Stimulated activated CD4-positive, alpha-beta T cell treated with anti-CD3 and anti-CD28 coated beads, Interleukin-12 subunit alpha, Interleukin-12 subunit beta, amount 100 ng/mL, for 24 hours (primary cell): ENCODE measurements at places on chromosomes 13 and 19.

DNA sequence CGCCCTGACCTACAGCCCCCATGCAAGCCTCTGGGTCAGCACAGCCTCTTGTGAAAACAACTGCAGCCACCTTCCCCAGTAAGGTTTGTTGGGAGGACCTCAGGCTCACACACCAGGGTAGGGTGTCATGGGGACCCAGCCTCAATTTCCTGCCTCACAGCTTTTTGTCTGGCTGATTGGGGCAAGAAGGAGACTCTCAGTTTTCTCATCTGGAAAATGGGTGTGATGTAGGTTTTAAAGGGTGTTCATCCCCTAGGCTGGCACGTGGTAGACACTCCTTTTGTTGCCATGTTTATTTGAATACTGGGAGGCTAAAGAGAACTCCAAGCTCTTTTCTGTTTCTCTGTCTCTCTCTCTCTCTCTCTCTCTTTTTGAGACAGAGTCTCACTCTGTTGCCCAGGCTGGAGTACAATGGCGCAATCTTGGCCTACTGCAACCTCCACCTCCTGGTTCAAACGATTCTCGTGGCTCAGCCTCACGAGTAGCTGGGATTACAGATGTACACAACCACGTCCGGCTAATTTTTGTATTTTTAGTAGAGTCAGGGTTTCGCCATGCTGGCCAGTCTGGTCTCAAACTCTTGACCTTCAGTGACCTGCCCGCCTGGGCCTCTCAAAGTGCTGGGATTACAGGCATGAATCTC is 18.2 kb upstream of the PLAUR start:
- DNase-seq: no peak

GRCh38 chr13:43761616-43762315 is 25.0 kb downstream of the ENOX1 start:
- DNase-seq: no peak

GRCh38 chr19:390386-391206 is 18.4 kb downstream of the C2CD4C start:
- no peak for DNase-seq

DNA sequence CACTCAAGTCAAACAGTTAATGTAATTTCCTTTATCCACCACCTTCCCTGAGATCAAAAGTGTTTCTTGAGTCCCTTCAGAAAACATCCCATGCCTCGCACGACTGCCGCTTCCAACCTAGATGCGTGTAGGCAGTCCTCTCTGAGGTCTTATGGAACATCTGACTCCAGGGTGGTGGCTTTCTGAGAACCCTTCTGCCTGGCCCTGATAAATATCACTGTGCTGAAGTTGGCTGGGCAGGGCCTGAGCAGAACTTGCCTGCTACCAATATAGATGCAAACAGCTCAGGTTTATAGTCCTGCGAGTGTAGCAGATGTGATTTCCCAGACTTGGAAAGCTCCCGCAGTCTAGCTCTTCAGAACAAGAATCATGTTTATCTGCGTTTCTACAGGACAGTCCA is 61.1 kb upstream of the GPR12 start:
- no peak for DNase-seq

GRCh38 chr13:42181381-42181953 is 90.5 kb upstream of the AKAP11 start:
- DNase-seq: no peak

GRCh38 chr19:35080613-35081170 is 34.9 kb upstream of the FXYD3 start:
- DNase-seq: no peak

DNA sequence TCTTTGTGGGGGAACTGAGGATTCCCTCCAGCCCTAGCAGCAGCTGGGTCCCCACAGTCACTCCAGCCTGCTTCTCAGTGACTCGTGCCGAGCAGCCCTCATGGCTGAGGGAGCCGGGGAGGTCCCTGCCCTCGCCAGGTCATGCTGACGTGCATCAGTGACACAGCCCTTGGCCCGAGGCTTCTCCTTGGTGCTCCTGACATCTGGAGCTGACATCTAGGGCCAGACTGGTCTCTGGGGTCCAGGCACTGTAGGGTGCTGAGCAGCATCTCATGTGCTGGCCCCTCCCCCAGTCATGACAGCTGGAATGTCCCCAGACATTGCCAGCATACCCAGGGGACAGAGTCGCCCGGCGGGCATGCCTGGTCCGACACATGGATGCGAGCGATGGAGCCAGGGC is 14.4 kb downstream of the COMP start:
- no peak for DNase-seq

GRCh38 chr19:991174-991931 is 7.2 kb downstream of the WDR18 start:
- peak; percentile 52 for DNase-seq
